Kidney (tissue), 22 donors: ENCODE measurements at places on chromosomes 12 and 14. TPM values are rescaled to one million over a fixed set of nuclear protein-coding genes. Genes with fewer than 3 reads are reported as not detected.

EXOC3L4 gene
- 15.6 TPM for polyA plus RNA-seq

ZDHHC22 gene
- not detected for polyA plus RNA-seq

NT5DC3 gene
- 1.1 TPM for polyA plus RNA-seq

RIPK3 gene
- 5.1 TPM for polyA plus RNA-seq

ACSM4 gene
- polyA plus RNA-seq = not detected

POTEG gene
- polyA plus RNA-seq = not detected

PGF gene
- polyA plus RNA-seq = 12.1 TPM

GRCh38 chr12:30417697-30418231 is 277.9 kb downstream of the IPO8 start:
- H3K27me3 ChIP-seq = no peaks in the 10 kb centered on the region
- DNase-seq = no peak
- H3K4me1 ChIP-seq = no peaks in the 10 kb centered on the region
- no peak overlapping the region for H3K4me3 ChIP-seq
- H3K27ac ChIP-seq = no peak overlapping the region

DNA sequence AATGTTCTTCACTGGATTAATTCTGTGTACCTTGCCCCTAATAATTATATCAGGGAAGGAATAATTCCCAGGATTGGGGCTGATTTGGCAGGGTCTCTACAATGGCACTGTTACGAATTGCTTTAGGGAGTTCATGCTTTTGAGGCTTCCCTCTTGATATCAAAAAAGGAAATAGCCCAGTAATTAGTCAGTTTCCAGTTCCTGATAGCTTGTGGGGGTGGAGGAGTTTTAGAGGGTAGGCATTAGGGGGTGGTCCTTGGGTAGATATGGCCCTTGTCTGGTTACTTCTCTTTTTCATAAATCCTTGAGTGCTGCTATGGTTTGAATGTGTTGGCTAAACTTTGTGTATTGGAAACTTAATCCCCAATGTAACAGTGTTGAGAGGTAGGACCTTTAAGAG is 6.1 kb upstream of the SRSF5 start:
- no peaks in the 10 kb centered on the region for H3K36me3 ChIP-seq
- H3K27ac ChIP-seq = no peak overlapping the region
- DNase-seq = no peak
- H3K27me3 ChIP-seq = no peaks in the 10 kb centered on the region

GRCh38 chr12:30396576-30396975 is 299.1 kb downstream of the IPO8 start:
- no peak for DNase-seq
- H3K4me3 ChIP-seq = no peak overlapping the region
- no peaks in the 10 kb centered on the region for H3K27me3 ChIP-seq
- no peak overlapping the region for H3K27ac ChIP-seq
- no peaks in the 10 kb centered on the region for H3K36me3 ChIP-seq
- no peaks in the 10 kb centered on the region for H3K4me1 ChIP-seq

- H3K27me3 ChIP-seq = no peaks in the 10 kb centered on the region
- DNase-seq = no peak
- no peak overlapping the region for H3K27ac ChIP-seq
- H3K36me3 ChIP-seq = no peaks in the 10 kb centered on the region
- H3K4me1 ChIP-seq = no peaks in the 10 kb centered on the region
Measured at GRCh38 chr14:73680821-73681220, 33.4 kb downstream of the PNMA1 start.

- H3K4me1 ChIP-seq = no peaks in the 10 kb centered on the region
- no peak overlapping the region for H3K4me3 ChIP-seq
- no peaks in the 10 kb centered on the region for H3K27me3 ChIP-seq
- no peak overlapping the region for H3K27ac ChIP-seq
- H3K36me3 ChIP-seq = no peaks in the 10 kb centered on the region
- peak; percentile 64 for DNase-seq
Measured at GRCh38 chr12:6696690-6697583, 3.7 kb downstream of the PIANP start.

DNA sequence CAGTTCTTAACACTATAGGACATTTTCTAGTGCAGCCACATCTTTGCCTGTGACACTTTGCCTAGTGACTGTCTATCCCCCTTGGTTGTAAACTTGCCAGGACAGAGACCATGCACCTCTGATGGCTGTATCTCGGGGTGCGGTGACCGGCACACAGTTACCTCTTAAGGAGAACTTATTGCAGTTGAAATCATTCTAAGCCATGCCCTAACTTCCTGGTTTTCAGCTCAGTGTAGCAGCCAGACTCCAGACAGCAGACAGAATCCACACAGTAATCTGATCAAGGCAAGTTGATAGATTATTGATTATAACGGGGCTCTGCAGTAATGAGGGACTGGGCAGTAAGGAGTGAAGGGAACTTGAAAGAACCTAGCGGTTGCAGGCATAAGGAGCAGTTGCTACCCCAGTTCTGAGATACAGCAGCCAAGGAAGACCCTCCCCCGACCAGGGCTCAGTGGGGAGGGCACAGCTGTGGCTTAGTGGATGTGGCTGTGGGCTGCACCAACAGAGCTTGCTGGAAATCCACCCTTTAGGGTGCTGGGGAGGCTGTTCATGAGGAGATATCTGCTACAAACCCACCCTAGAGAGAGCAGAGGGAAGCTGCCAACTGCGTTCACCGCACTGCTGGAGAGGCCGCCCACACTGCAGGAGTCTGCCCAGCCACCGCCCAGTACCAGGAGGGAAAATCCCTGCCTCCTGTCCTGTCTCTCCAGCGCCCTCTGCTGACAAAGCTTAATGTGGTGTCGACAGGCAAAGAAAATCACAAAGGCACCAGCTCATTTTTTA is 58.2 kb upstream of the BEGAIN start:
- no peaks in the 10 kb centered on the region for H3K27me3 ChIP-seq
- DNase-seq = peak; percentile 90
- no peak overlapping the region for H3K27ac ChIP-seq
- no peak overlapping the region for H3K4me3 ChIP-seq

DNA sequence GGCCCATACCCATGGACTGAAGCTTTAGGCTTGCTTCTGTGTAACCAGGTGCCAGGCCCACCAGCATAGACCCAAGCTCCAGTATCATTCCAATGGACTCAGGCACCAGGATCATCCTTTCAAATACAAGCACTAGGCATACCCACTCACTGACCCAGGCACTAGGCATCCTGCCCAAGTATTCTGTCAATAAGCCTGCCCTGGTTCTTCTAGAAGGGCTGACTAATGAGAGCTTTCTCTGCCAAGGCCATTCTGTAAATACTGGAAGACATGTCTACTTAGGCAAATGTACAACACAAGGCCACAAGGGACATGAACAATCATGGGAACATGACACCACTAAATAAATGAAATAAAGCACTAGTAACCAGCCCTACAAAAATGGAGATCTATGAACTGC is 352.2 kb downstream of the FSCB start:
- H3K4me3 ChIP-seq = no peak overlapping the region
- H3K27me3 ChIP-seq = no peaks in the 10 kb centered on the region
- no peaks in the 10 kb centered on the region for H3K36me3 ChIP-seq
- no peak for DNase-seq
- H3K27ac ChIP-seq = no peak overlapping the region

- no peaks in the 10 kb centered on the region for H3K27me3 ChIP-seq
- H3K4me1 ChIP-seq = no peaks in the 10 kb centered on the region
Measured at GRCh38 chr12:46089414-46090162, 99.2 kb upstream of the SCAF11 start.

- no peak overlapping the region for H3K4me3 ChIP-seq
- no peaks in the 10 kb centered on the region for H3K4me1 ChIP-seq
- no peaks in the 10 kb centered on the region for H3K27me3 ChIP-seq
- H3K36me3 ChIP-seq = no peaks in the 10 kb centered on the region
Measured at GRCh38 chr14:94686511-94687160, 74.4 kb downstream of the SERPINA3 start.

- H3K27ac ChIP-seq = no peak overlapping the region
- DNase-seq = no peak
- no peaks in the 10 kb centered on the region for H3K27me3 ChIP-seq
- no peaks in the 10 kb centered on the region for H3K4me1 ChIP-seq
- no peaks in the 10 kb centered on the region for H3K36me3 ChIP-seq
Measured at GRCh38 chr12:72448089-72448488, 175.9 kb downstream of the TRHDE start.

DNA sequence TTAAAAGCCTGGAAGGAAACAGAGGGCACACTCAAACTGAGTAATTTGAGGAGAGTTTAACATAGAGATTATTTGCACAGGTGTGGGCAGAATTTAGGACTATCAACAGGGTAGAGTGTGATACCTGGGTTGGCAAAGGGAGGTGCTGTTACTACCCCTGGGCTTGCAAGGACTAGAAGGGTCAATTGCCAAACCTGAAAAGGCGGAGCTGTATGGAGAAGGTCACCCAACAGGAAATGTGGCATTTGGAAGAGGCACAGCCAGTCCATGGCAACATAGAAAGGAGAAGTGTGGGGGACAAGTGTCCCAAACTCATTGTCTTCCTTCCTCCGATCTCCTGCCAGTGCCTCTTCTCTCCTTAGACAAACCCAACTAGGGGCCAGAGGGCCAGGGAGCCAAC is 21.6 kb upstream of the MED13L start:
- H3K27ac ChIP-seq = no peak overlapping the region
- no peak for DNase-seq
- no peaks in the 10 kb centered on the region for H3K36me3 ChIP-seq

DNA sequence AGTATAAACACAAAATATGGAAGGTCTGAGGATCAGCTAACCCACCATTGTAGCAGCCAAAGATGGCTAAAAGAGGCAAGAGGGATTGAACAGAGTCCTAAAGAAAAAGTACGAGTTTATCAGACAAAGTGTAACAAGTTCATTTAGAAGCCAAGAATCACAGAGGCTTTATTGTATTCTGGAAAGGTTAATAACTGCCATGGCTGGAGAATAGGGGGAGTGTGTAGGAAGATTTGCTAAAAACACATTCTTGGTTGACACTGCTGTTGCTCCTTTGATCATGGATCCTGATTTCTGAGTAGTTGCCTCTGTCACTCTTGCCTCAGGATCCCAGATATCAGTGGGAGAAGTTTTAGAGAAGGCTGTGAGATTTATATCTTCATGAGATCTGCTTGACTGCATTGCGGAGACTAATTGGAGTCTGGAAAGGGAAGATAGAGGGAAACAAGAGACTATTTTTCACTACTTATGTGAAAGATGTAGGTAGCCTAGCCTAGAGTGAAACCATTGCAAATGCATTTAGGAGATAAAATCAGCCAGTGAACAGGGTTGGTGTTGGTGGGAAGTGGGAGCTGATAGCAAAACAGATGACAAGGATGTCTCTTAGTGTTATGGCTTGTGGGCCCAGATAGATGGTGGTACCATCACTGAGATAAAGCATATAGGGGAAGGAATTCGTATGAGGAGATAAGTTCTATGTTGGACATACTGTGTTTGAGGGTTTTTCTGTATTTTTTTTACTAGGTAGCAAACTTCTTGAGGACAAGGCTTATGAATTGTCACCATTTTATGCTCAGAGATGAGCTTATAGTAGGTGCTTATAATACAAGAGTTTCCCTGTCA is 402.9 kb upstream of the PDE3A start:
- no peak overlapping the region for H3K27ac ChIP-seq
- DNase-seq = peak; percentile 35
- no peak overlapping the region for H3K4me3 ChIP-seq
- H3K36me3 ChIP-seq = no peaks in the 10 kb centered on the region
- no peaks in the 10 kb centered on the region for H3K27me3 ChIP-seq

- H3K27me3 ChIP-seq = no peaks in the 10 kb centered on the region
- no peak for DNase-seq
- H3K4me3 ChIP-seq = no peak overlapping the region
- no peak overlapping the region for H3K27ac ChIP-seq
- no peaks in the 10 kb centered on the region for H3K4me1 ChIP-seq
Measured at GRCh38 chr12:31531893-31532292, 59.0 kb downstream of the DENND5B start.
